ENCODE measurements at places on chromosomes 1 and 21.

- H3K27me3 ChIP-seq = no peaks in the 10 kb centered on the region
- no peak within 1 kb of the TSS for H3K27ac ChIP-seq
- no peaks in the 10 kb centered on the region for H3K36me3 ChIP-seq
- no peak for DNase-seq
- peaks cover 6% of the 10 kb centered on the region for H3K4me1 ChIP-seq
Measured at GRCh38 chr1:51330331-51331201, at the start of gene TTC39A. TSS of gene TTC39A (minus strand) at chr1:51330562. CDS start at chr1:51330477, 85 bp downstream.

- H3K36me3 ChIP-seq = no peaks in the 10 kb centered on the region
- no peaks in the 10 kb centered on the region for H3K27me3 ChIP-seq
- no peaks in the 10 kb centered on the region for H3K4me1 ChIP-seq
Measured at GRCh38 chr1:219459351-219460080, 153.4 kb downstream of the ZC3H11B start.

GRCh38 chr1:22673486-22674409, 20.7 kb downstream of the C1QB start:
- H3K27me3 ChIP-seq = no peaks in the 10 kb centered on the region
- H3K4me3 ChIP-seq = no peak overlapping the region
- H3K4me1 ChIP-seq = peaks cover 4% of the 10 kb centered on the region
- no peak for DNase-seq
- no peaks in the 10 kb centered on the region for H3K36me3 ChIP-seq

DNA sequence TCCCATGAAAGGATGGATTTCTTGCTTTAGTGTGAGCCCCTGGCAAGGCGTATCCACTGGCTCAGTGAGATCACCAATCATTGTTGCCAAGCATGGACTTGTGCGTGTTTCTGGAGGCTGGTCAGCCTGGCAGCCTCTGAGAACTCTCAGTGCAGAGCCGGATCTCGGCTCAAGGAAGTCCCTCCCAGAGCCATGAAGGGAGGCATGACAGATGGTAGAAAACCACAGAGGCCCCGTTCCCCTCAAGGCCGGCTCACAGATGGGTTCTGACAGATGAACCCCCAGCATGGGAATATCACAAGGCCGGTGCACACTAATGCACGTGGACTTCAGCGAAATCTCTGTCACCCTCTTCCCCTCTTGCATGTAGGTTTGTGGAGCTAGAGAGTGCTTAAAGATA, 290.5 kb downstream of the AJAP1 start:
- DNase-seq = no peak
- H3K36me3 ChIP-seq = no peaks in the 10 kb centered on the region
- no peaks in the 10 kb centered on the region for H3K27me3 ChIP-seq

- no peak overlapping the region for H3K4me3 ChIP-seq
- H3K4me1 ChIP-seq = no peaks in the 10 kb centered on the region
- no peaks in the 10 kb centered on the region for H3K36me3 ChIP-seq
- no peaks in the 10 kb centered on the region for H3K27me3 ChIP-seq
Measured at GRCh38 chr1:24119859-24120756, 8.2 kb upstream of the MYOM3 start.

GRCh38 chr1:157155658-157156057, 17.5 kb upstream of the ETV3 start:
- no peaks in the 10 kb centered on the region for H3K27me3 ChIP-seq
- no peak overlapping the region for H3K27ac ChIP-seq
- peaks cover 2% of the 10 kb centered on the region for H3K4me1 ChIP-seq
- no peak overlapping the region for H3K4me3 ChIP-seq

- no peak for DNase-seq
- no peak overlapping the region for H3K27ac ChIP-seq
- peaks cover 17% of the 10 kb centered on the region for H3K36me3 ChIP-seq
- H3K27me3 ChIP-seq = no peaks in the 10 kb centered on the region
Measured at GRCh38 chr21:45512626-45513002, 29.6 kb downstream of the SLC19A1 start.

GRCh38 chr1:181060066-181060465, 26.3 kb downstream of the MR1 start:
- no peaks in the 10 kb centered on the region for H3K4me1 ChIP-seq
- H3K36me3 ChIP-seq = no peaks in the 10 kb centered on the region
- no peak for DNase-seq
- H3K27me3 ChIP-seq = no peaks in the 10 kb centered on the region

- no peak overlapping the region for H3K4me3 ChIP-seq
- peaks cover 7% of the 10 kb centered on the region for H3K4me1 ChIP-seq
- H3K27ac ChIP-seq = no peak overlapping the region
- H3K27me3 ChIP-seq = no peaks in the 10 kb centered on the region
- DNase-seq = no peak
Measured at GRCh38 chr1:33149453-33150190, 32.2 kb downstream of the TRIM62 start.

DNA sequence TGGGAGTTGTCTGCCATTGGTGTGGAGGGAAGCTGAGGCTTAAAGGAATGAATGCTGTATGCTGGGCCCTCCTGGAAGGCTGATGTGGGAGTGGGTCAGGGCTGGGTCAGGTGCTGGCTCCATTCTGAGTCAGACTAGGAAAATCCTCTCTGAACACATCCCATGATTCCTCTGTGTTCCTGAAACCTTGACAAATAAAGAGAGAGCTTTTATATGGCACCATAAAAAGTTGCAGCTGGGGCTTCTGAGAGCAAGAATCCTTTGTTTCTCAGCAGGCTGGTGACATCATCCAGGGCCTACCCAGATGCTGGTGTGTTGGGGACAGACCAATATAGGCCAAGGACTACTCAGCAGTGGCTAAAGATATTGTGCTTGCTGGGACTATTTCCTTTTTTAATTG, 27.8 kb upstream of the NFASC start:
- no peak for DNase-seq
- 0 out of 2 replicates have a peak, but pooled peaks cover 3% of the 10 kb centered on the region for H3K4me1 ChIP-seq
- no peak overlapping the region for H3K27ac ChIP-seq
- no peak overlapping the region for H3K4me3 ChIP-seq

DNA sequence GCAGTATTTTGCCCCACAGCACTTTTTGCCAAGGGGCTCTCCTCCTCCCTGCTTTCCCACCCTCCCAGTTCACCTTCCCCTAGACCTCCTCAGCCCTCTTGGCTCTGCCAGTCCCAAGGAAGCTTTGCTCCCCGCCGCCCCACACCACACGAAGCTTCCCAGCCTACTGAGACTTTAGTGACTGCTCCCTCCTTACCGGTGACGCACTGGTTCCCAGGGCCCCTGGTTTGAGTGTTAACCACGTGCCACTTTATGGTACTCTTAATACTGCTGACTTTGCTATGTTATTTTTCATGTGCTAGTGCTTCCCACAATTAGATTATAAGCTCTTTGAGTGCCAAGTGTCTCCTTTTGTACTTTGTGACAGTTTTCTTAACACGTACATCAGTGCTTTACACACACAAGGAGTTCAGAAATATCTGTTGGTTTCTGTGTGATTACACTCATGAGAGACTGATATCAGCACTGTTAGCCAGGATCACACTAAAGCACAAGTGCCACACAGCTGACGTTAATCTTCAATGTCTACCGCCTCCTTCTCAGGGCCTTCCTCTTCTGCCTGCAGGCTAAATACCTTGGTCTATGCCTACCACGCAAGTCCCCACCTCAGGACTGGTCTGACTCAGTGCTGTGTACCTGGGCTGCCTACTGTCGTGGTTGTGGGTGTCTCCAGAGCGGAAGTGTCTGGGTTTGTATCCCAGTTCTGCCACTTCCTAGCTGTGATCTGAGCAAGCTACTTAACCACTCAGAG, 61.0 kb downstream of the DNTTIP2 start:
- H3K36me3 ChIP-seq = no peaks in the 10 kb centered on the region
- peaks cover 15% of the 10 kb centered on the region for H3K4me1 ChIP-seq
- H3K27me3 ChIP-seq = no peaks in the 10 kb centered on the region
- H3K27ac ChIP-seq = no peak overlapping the region

DNA sequence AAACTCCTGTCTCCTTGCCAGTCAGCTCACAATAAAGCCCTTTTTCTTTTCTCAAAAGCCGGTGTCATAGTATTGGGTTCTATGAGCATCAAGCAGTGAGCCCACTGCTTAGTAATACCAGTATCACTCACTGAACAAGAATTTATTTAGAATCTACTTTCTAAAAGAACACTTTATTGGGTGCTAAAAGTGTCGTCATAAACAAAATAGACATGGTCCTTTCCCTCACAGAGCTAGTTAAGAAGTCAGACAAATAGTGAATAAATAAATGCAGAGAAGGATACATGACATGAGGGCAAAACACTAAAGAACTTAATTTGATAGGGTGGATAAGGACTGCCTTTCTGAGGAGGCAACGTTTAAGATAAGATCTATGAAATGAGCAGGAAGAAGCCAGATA, 32.2 kb downstream of the EVI5 start:
- no peaks in the 10 kb centered on the region for H3K27me3 ChIP-seq
- no peak for DNase-seq
- no peak overlapping the region for H3K4me3 ChIP-seq
- no peaks in the 10 kb centered on the region for H3K4me1 ChIP-seq
- no peaks in the 10 kb centered on the region for H3K36me3 ChIP-seq

DNA sequence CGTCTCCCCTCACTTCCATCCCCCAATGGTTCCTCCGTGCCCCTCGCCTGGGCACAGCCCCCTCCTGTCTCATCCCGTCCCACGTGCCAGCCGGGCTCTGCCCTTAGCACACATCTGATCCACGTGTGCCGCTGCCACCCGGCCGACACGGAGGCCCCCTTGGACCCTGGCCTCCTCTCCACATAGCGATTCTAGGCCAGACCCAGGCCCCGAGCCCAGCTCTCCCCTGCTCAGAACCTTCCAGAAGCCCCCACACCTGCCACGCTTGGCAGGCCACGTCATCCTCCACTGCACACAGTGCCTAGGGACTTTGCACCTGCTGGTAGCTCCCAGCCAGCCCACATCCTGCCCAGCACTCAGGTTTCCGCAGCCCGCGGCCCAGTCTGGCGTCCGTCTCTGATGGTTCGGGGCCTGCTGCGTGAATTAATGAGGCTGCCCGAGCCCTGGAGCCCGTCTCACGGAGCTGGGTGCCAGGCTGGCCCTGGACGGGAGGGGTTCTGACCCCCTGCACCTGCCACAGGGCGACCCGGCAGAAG, 20.1 kb downstream of the PLCH2 start:
- no peak overlapping the region for H3K4me3 ChIP-seq
- no peaks in the 10 kb centered on the region for H3K27me3 ChIP-seq
- no peaks in the 10 kb centered on the region for H3K4me1 ChIP-seq
- no peak for DNase-seq
- H3K27ac ChIP-seq = no peak overlapping the region

- H3K27me3 ChIP-seq = no peaks in the 10 kb centered on the region
- H3K4me1 ChIP-seq = peaks cover 10% of the 10 kb centered on the region
- no peak overlapping the region for H3K27ac ChIP-seq
- no peaks in the 10 kb centered on the region for H3K36me3 ChIP-seq
- H3K4me3 ChIP-seq = no peak overlapping the region
Measured at GRCh38 chr1:205942631-205943159, 561 bp downstream of the SLC26A9 start.

DNA sequence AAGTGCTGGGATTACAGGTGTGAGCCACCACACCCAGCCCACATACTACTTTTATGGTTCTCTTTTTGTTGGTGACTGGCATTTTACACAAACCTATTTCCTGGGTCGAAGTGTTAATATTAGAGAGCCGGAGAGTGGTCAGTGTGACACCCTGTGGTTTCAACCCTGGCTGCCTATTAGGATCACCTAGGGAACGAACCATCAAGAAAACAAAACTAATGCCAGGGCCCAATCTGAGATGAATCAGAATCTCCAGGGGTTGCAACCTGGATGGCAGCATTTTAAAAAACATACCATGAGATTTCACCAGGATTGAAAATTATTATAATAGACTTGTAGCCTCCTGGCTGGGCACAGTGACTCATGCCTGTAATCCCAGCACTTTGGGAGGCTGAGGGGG, 6.1 kb downstream of the MRPS21 start:
- peaks cover 1% of the 10 kb centered on the region for H3K4me1 ChIP-seq
- no peak overlapping the region for H3K4me3 ChIP-seq
- DNase-seq = no peak
- peaks cover 7% of the 10 kb centered on the region for H3K36me3 ChIP-seq
- no peak overlapping the region for H3K27ac ChIP-seq

DNA sequence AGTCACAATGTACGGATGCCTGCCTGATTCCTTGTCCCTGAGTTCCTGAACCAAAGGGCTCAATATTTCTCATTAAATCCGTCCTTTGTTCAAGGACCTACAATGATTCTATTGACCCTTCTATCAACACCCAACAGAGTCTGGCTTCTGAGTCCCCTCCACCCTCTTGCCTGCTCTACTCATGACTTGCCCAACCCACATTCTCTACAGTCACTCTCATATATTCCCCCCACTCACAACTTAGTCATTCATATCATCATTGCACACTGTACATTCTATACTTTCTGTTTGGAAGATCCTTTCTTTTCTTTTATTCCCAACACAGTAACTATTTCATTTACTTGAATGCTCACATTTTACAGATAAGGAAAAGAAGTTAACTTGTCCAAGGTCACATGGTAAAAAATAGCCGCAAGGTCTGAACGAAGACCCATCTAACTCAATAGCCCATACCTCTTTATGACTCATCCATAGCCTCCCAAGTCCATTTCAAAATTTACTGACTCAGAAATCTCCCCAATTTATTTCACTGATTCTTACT, 3.6 kb downstream of the OTUD7B start:
- DNase-seq = no peak
- H3K4me3 ChIP-seq = no peak overlapping the region
- no peaks in the 10 kb centered on the region for H3K4me1 ChIP-seq
- H3K36me3 ChIP-seq = no peaks in the 10 kb centered on the region

- no peak overlapping the region for H3K4me3 ChIP-seq
- H3K27ac ChIP-seq = no peak overlapping the region
- no peaks in the 10 kb centered on the region for H3K36me3 ChIP-seq
- H3K4me1 ChIP-seq = peaks cover 4% of the 10 kb centered on the region
- DNase-seq = no peak
Measured at GRCh38 chr1:173503391-173503790, 26.3 kb downstream of the PRDX6 start.

GRCh38 chr1:220370041-220370700, 97.9 kb upstream of the RAB3GAP2 start:
- H3K27ac ChIP-seq = no peak overlapping the region
- H3K4me3 ChIP-seq = no peak overlapping the region
- no peaks in the 10 kb centered on the region for H3K27me3 ChIP-seq
- peaks cover 3% of the 10 kb centered on the region for H3K4me1 ChIP-seq
- no peak for DNase-seq

GRCh38 chr1:24507405-24507804, 4.8 kb downstream of the RCAN3 start:
- H3K36me3 ChIP-seq = no peaks in the 10 kb centered on the region
- DNase-seq = no peak
- no peaks in the 10 kb centered on the region for H3K27me3 ChIP-seq
- no peak overlapping the region for H3K27ac ChIP-seq

DNA sequence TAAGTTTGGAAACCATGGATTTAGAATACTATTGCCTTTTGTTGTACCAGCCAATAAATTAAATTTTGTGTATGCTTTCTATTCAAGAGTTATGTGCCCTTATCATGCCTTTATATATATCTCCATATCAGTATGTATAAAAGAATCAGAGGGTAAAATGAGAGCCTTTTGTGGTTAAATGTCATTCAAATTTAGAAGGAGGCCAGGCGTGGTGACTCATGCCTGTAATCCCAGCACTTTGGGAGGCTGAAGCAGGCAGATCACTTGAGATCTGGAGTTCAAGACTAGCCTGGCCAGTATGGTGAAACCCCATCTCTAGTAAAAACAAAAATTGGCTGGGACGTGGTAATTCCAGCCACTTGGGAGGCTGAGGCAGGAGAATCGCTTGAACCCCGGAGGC, 88.9 kb downstream of the XPR1 start:
- H3K4me3 ChIP-seq = no peak overlapping the region
- no peaks in the 10 kb centered on the region for H3K4me1 ChIP-seq
- H3K27ac ChIP-seq = no peak overlapping the region
- no peaks in the 10 kb centered on the region for H3K27me3 ChIP-seq

- H3K4me3 ChIP-seq = no peak overlapping the region
- no peaks in the 10 kb centered on the region for H3K36me3 ChIP-seq
- no peak for DNase-seq
- no peaks in the 10 kb centered on the region for H3K4me1 ChIP-seq
- no peaks in the 10 kb centered on the region for H3K27me3 ChIP-seq
- H3K27ac ChIP-seq = no peak overlapping the region
Measured at GRCh38 chr1:66282343-66282852, 251.6 kb upstream of the SGIP1 start.

Data from iPS DF 6.9 (cell line).